Activated CD4-positive, CD25-positive, alpha-beta regulatory T cell treated with anti-CD3 and anti-CD28 coated beads, Interleukin-2, amount 50 U/mL, for 24 hours (primary cell): ENCODE measurements at places on chromosomes 1 and 21.

- no peak for ATAC-seq
Measured at GRCh38 chr1:68365709-68366382, 83.9 kb downstream of the RPE65 start.

- ATAC-seq = no peak
Measured at GRCh38 chr1:29362116-29362515, 125.8 kb downstream of the PTPRU start.

DNA sequence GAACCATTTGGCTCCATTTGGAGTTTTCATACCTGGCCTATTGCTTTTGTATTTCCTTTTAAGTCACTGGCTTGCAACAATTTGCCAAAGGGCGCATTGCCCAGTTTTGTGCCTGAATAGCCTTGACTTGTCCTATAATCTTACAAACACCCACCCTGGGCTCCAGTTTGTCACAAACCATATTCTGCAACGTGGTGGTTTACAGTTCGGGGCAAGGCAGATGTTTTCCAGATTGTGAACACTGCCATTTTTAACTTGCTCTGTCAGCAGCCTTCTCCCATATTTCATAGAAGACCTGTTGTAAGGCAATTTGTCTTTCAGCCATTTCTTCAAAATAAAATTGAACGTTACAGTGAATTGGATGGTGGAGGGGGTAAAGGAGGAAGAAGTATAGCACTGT is 53.2 kb upstream of the UBE2U start:
- no peak for ATAC-seq

DNA sequence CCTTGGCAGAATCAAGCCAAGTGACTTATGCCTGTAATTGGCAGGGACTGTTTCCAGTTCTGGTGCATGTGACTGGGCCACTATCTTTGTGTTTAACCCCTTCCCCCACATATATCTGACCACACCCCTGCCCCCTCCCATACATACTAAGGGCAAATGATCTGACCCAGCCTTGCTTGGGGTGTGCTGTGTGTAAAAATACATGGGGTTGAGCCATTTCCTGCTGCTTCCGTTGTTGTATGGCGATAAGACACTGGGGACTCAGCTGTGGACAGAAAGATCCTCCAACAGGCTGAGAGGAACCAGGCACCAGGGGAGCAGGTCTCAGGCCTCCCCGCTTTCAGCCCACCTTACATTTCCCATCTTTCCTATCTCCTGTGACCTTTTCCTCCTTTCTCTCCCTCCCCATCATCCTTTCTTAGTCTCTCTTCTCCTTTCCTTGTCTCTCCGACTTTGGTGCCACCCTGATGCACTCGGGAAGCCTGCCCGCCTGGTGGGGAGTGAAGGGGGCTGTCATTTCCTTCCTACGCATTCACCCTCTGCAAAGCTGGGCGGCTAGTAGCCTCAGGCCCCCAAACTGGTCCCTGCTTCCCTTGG is 39.7 kb downstream of the TMCC2 start:
- no peak for ATAC-seq

DNA sequence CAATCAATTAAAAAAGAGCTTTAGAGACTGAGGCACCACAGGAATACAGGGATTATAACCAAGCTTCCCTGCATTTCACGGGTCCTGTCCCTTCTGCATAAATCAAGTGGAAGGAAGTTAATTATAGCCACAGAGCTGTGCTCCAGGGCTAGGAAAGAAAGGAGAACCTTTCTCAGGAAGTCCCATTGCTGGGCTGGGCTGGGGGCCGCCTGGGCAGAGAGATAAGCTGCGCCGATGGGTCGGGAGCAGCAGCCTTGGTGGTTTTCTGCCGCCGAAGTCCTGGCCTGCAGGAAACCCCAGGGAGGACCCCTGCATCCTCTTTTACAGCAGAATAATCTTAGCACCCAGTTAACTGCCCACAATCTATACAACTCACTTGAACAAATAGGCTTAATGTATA is 12.6 kb upstream of the CD34 start:
- ATAC-seq = no peak

- no peak for ATAC-seq
Measured at GRCh38 chr1:166026555-166026954, 140.2 kb downstream of the FAM78B start.

DNA sequence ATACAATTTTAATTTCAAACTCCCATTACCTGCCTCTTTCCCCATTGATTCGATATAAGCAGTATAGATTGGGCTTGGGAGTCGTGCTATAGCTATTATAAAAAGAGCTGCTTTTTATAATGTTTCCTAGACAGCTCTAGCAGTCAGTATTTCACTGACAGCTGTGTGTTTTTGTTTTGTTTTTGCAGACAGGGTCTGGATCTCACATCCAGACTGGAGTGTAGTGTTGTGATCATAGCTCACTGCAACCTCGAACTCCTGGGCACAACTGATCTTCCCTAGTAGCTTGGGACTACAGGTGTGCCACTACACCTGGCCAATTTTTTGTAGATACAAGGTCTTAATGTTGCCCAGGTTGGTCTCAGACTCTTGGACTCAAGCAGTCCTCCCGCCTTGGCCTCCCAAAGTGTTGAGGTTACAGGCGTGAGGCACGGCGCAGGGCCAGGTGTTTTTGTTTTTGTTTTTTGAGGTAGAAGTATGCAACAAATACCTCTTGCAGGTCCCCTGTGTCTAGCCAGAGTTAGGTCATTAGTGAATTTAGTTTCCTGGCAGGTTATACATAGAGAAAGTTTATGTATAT is 1.7 kb downstream of the NASP start:
- no peak for ATAC-seq

GRCh38 chr1:27994060-27994459 is 34.3 kb downstream of the XKR8 start:
- ATAC-seq = no peak

DNA sequence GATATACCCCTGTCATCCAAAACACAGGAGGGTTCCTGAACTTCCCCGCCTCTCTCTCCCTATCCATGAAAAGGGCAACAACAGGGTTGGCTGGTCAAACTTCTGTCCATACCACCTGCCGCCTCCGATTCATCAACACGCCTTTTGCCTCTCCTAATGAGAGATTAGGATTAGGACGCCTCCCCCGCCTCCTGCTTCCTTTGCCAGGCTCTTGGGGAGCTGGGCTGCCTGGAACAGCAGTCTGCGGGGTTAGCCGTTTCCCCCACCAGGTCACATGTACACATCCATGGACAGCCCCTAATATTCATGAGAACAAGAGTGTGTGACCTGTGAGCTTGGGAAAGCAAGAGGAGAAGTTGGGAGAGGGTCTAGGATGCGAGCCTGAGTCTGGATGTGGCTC is 2.3 kb upstream of the OPTC start:
- ATAC-seq = no peak
